ENCODE measurements at places on chromosomes 2 and 18.

DNA sequence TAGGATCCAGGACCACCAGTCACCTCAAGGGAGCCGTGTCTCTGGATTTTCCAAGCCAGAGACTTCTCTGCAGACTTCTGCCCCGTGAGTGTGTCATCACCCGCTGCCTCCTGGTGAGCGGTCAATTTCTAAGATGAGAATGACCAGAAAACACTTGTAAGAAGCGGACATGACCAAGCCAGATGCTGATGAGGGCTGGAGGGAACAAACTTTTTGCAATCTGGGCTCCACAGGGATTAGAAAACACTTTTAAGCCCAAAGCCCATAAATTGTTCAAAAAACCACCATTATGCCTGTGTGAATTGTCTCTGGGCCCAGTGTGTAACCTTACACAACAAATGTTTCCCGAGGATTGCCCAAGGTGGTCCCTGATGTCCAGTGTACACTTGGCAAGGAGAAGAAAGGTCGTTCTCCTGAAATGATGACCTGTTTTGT lies 5.3 kb upstream of the NPPC start:
- no peak for DNase-seq

DNA sequence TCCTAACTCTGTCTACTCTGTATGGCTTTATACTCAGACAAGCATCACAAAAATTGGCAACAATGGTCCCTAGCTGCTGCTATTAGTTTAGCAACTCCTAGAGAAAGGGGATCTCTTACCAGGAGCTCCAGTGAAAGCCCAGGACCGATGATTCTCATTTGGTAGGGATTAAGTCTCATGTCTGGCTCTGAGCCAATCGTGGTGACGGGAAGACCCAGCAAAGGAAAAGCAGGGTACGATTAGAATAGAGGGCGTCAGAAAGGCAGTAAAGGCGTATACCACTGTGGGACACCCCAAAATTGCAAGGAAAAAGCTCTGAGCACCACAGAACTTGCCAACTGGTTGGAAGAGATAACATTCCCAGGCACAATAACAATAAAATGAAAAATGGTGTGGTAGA lies 129.5 kb downstream of the MTCL1 start:
- no peak for DNase-seq

GRCh38 chr2:186101616-186102015 lies 363.0 kb downstream of the FSIP2 start:
- DNase-seq = no peak

- no peak for DNase-seq
Measured at GRCh38 chr2:241069821-241070281, 32.2 kb downstream of the MTERF4 start.

DNA sequence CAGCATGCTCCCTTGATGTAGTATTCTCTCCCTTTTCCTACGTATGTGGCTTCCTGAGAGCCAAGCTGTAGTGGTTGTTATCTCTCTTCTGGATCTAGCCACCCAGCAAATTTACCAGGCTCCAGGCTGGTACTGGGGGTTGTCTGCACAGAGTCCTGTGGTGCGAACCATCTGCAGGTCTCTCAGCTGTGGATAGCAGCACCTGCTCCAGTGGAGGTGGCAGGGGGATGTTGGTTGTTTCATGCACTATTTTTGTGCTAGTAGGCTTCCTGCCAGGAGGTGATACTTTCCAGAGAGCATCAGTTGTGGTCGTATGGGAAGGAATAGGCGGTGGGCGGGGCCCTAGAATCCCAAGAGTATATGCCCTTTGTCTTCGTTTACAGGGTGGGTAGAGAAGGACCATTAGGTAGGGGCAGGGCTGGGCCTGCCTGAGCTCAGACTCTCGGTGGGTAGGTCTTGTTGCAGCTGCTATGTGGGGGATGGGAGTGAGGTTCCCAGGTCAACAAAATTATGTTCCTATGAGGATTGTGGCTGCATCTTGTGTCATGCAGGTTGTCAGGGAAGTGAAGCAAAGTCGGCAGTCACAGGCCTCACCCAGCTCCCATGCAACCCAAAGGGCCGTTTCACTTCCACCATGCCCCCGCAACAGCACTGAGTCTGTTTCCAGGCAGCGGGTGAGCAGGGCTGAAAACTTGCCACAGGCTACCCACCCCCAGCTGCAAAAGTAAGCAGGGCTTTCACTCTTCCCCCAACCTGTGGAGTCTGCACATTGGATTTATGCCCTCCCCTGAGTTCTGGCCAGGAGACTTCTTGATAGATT lies 1139.5 kb downstream of the BCL11A start:
- DNase-seq = no peak

GRCh38 chr2:193824474-193824873 lies 1629.7 kb upstream of the TMEFF2 start:
- DNase-seq = no peak

DNA sequence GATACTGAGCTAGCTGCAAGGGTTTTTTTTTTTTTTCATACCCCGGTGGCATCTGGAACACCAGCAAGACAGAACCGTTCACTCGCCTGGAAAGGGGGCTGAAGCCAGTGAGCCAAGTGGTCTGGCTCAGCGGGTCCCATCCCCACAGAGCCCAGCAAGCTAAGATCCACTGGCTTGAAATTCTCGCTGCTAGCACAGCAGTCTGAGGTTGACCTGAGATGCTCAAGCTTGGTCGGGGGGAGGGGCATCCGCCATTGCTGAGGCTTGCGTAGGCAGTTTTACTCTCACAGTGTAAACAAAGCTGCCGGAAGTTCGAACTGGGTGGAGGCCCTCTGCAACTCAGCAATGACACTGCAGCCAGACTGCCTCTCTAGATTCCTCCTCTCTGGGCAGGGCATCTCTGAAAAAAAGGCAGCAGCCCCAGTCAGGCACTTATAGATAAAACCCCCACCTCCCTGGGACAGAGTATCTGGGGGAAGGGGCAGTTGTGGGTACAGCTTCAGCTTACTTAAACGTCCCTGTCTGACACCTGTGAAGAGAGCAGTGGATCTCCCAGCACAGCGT lies 5.1 kb upstream of the MIB1 start:
- DNase-seq = no peak

DNA sequence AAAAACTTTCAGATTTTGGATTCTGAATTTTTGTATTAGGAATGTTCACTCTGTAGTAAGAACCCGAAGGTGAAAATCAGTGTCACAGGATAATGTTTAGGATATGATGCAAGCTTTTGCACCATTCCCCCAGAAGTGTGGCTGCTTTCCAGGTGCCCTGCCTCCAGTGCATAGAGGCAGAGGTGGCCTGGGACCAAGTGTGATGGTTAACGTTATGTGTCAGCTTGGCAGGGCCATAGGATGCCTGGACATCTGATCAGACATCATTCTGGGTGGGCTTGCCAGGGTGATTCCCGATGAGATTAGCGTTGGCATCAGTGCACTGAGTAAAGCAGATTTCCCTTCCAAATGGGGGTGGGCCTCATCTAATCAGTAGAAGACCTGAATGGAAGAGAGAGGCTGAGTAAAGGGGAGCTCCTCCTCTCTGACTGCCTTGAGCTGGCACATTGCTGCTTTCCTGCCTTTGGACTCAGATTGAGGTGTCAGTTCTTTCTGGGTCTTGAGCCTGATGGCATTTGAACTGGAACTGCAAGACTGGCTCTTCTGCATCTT lies 177.4 kb upstream of the HS6ST1 start:
- no peak for DNase-seq

- no peak for DNase-seq
Measured at GRCh38 chr2:189203177-189203799, 23.7 kb upstream of the COL5A2 start.

DNA sequence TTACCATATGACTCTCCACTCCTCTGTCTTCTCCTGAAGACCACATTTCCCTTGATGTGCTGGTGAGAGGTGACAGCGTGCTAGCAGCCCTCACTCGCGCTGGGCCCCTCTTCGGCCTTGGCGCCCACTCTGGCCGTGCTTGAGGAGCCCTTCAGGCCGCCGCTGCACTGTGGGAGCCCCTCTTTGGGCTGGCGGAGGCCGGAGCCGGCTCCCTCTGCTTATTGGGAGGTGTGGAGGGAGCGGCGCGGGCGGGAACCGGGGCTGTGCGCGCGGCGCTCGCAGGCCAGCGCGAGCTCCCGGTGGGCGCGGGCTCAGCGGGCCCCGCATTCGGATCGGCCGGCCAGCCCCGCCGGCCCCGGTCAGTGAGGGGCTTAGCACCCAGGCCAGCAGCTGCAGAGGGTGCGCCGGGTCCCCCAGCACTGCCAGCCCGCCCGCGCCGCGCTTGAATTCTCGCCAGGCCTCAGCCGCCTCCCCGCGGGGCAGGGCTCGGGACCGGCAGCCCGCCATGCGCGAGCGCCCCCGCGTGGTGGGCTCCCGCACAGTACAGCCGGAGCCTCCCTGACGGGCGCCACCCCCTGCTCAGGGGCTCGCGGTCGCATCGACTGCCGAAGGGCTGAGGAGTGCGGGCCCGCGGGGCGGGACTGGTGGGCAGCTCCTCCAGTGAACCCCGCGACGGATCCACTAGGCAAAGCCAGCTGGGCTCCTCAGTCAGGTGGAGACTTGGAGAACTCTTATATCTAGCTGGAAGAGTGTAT lies 246.6 kb upstream of the REG3G start:
- DNase-seq = no peak

- DNase-seq = no peak
Measured at GRCh38 chr2:217890445-217890844, 112.3 kb downstream of the TNS1 start.

Data from hematopoietic multipotent progenitor cell (in vitro differentiated cells).